ENCODE measurements at places on chromosomes 1 and 21.

DNA sequence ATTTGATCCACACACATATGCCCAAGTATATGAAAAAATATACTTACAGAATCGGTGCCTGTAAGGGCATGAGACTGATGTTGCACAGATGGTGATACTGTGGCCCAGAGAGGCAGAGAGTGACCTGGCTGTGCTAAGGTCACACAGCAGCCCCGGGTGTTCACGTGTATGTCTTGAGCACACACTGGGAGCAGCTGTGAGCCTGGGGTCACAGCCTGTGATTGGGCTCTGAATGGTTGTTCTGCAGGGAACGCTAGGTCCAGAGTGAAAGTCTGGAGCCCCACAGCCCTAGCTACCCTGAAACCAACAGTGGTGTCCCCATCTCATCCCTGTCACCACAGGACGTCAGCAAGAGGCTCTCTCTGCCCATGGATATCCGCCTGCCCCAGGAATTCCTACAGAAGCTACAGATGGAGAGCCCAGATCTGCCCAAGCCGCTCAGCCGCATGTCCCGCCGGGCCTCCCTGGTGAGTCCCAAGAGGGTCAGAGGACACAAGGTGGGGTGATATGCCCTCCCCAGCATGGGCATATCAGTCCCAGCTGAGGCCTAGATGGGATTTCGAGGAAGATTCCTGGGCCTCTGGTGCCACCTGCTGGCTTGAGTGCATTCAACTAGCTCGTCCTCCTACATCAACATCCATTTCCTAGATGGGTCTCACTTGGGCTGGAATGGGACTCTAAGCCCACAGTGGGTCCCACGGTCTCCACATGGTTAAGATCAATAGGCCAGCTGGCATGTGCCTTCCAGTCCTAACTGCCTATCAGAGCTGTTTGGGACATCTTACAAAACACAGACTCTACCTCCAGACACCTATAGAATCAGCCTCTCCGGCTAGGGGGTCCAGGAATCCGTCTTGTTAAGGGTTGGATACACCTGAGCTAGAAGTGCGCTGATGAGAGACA, 19.7 kb downstream of the CDK18 start:
- DNase-seq, result peak; percentile 49

GRCh38 chr1:8908388-8909151, 30.1 kb upstream of the ENO1 start:
- DNase-seq, result no peak

DNA sequence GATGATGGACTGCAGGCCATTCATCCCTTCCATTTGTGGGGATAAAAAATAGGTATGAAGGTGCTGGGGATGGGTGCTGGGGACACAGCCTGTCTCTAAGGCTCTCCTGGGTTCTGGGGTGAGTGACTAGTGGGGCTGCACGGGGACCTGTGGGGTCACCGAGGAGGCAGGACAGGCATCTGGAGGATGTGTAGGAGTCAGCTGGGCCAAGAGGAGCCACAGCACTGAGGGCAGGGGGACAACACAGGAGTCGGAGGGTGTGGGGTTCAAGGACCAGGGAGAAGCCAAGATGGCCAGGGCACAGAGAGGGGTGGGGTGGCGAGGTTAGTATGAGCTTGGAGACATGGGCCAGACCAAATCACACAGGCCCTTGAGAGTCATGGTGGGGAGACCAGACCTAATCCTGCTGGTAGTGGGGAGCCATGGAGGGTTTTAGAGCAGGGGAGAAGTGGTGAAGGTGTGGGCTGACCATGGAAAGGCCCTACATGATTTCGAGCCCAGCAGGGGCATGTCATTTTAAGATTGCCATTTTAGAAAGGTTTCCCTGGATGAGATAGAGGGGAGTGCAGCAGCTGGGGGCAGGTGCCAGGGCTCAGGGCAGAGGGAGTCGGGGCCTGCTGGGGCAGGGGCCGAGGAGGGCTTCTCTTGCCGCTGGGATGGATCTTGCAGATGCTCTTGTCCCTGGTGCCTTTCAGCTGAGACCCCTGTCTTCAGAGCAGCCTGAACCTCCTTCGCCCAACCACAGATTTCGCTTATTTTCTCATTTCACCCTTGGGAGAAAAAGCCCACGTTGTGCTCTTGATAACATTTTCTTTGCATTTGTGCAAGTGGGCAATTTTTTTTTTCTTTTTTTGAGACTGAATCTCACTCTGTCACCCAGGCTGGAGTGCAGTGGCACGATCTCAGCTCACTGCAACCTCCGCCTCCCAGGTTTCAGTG, 22.7 kb downstream of the SERINC2 start:
- DNase-seq, result no peak

DNA sequence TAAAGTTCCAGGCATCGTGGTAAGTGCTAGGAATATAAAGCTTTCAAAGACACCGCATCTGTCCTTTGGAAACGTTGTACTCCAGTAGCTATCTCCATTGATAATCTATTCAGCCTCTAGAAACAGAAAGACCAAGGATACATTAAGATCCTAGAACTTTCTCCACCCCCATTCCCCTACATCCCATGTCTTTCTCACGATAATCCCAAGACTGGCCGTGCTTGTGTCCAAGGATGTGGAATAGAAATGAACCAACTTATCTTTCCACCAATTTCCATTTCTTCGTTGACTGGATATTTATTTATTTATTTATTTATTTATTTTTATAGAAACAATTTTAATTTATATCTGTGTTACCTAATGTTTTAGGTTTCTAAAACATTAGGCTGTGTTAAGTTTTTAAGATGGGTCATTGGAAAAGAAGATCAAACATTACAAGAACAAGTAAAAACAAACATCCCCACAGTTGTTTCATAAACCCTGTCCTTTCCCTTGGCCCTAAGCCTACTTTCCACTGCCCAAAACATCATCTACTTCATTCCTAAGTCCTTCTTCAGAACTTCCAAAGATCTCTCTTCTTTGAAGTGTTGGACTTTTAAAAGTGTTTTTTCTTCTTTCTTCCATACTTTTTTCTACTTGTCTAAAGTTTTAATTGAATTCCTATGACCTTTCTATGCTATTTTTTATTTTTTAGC, 39.7 kb downstream of the LRRC8C start:
- DNase-seq, result no peak

DNA sequence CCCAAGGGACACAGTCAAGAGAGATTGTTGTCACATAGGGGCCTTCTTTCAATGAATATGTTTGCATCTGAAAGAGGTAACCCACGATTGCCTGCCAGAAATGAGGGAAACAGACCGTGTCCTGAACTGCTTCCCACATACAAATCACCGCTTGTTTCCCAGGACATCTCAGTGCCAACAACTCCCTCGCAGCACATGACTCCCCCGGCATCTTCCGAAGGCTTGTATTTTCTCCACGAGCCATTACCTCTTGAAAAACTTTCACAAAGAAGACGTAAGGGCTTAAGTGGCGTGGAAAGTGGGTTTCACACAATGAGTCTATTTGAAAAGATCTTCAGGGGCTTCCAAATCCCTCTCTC, 31.6 kb upstream of the PDE9A start:
- no peak for DNase-seq

DNA sequence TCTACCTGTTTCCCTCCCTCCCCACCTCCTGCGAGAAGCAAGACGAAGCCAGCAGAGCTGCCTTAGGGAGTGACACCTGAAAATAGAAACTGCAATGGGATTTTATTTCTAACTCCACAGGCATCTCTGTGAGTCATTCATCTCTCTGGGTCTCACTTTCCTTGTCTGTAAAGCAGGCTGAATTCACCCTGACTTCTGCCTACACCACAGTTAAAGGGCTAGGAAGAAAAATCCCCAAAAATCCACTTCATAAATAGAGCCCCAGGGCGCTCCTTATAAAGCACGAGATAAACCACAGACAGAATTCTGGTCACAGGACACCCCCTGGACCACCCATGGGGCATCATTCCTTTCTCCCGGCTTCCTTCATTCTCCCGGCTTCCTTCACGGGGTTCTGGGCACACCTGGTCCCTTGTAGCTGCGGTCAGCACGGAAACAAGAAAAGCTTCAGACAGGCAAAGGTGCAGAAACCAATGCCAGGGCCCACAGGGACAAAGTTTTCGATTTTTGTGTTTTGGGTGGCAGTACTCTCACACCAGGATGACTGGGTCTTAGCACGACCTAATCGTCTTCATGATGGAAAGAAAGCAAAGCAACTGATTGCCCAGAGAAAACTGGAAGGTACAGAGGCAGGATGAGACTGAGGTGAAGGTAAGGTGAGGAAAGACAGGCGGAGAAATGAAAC, 2.8 kb upstream of the H6PD start:
- no peak for DNase-seq

- DNase-seq, result no peak
Measured at GRCh38 chr21:21324297-21324696, 326.1 kb downstream of the NCAM2 start.

- DNase-seq, result no peak
Measured at GRCh38 chr1:153598309-153599172, 14.4 kb downstream of the S100A16 start.

GRCh38 chr21:44582055-44582454, 1.7 kb upstream of the KRTAP10-5 start:
- DNase-seq, result no peak

GRCh38 chr1:195973311-195973904, 634.8 kb downstream of the KCNT2 start:
- no peak for DNase-seq

- DNase-seq, result no peak
Measured at GRCh38 chr1:213457733-213458132, 406.7 kb downstream of the RPS6KC1 start.

GRCh38 chr21:39715804-39716397, 29.1 kb upstream of the IGSF5 start:
- no peak for DNase-seq

- DNase-seq, result no peak
Measured at GRCh38 chr1:92707292-92707691, 77.6 kb downstream of the EVI5 start.

GRCh38 chr1:37360011-37360410, 114.4 kb upstream of the ZC3H12A start:
- no peak for DNase-seq

DNA sequence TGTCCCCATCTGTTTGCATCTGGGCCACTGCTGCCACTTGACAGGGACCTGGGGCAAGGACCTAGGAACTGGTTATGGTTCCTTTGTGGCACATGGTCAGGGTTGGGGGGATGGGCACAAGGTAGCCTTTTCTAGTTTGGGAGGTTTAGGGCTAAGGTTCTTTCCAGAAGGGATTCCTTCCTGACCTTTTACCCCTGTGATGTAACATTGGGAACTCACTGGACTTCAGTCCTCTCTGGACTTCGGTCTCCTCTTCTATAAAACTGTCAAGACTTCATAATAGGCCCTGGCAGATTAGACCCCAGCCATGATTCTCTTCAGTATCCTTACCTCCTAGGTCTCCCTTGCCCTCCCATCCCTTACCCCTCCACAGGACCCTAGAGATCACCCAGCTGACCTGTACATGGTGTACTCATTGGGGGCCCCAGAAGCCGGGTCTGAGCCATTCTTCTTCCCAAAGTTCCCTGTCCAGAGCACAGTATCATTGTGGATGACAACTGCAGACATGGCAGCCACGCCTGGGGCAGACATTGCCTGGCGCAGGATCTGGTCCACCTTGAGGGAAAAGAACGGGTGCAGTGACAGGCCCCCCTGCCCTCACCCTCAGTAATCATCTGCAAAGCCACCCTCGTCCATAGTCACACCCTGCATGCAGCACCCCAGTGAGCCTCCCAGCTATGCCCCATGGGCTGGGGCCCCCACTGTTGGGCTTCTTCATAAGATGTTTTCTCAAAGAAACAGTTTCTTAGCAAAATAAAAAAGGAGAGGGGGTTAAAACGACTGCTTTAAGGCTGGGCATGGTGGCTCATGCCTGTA, 12.9 kb downstream of the LACTBL1 start:
- no peak for DNase-seq

GRCh38 chr1:65505547-65506300, 85.3 kb downstream of the LEPR start:
- no peak for DNase-seq

GRCh38 chr1:42765269-42765668, 1.6 kb downstream of the P3H1 start:
- no peak for DNase-seq
